Hepatic stellate cell (primary cell): ENCODE measurements at places on chromosomes 16 and 17.
A peak's percentile ranks its signal among the peaks of the same experiment; 100 is the strongest.

- no peak for DNase-seq
These were observed 117.8 kb downstream of the SLC39A11 start for GRCh38 chr17:72974605-72975232.

- DNase-seq = no peak
These were observed 34.9 kb upstream of the CACNG5 start for GRCh38 chr17:66799849-66800537.

- no peak for DNase-seq
These were observed 142.1 kb upstream of the FOXF1 start for GRCh38 chr16:86368261-86368660.

DNA sequence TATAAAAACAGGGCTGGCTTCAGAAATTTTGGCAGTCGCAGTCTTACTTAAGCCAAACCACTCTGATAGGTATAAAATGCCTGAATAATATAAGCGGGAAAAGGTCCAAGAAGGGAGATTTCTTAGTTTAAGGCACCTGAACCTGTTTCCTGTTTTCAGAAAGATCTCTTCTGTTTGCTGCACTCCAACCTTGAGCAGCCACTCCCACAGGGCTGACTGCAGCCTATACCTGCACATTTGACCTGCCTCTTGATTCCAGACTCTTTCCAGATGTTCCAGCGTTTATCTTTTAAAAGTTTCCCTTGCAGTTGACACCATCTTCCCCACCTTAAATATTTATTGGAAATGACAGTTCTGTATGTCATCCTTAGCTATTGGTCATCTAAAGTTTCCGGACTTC, 132.2 kb downstream of the SKAP1 start:
- no peak for DNase-seq

DNA sequence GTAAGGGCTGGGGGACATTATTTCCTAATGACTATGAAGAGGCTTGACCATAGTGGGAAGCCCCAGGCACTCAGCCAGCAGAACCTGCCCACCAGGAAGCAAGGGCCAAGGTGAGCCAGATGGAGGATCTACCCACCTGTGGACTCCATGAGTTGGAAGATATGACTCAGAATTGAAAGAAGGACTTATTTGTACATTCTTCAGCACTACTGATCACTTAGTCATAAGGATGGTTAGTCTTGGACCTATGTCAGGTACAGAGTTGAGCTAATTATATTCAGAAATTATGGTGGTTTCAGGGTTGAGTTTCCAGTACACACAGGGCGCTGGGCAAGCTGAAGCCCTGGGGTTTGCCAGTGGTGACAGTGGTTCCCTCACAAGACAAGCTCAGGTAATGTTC, 24.0 kb upstream of the GRIN2A start:
- no peak for DNase-seq

DNA sequence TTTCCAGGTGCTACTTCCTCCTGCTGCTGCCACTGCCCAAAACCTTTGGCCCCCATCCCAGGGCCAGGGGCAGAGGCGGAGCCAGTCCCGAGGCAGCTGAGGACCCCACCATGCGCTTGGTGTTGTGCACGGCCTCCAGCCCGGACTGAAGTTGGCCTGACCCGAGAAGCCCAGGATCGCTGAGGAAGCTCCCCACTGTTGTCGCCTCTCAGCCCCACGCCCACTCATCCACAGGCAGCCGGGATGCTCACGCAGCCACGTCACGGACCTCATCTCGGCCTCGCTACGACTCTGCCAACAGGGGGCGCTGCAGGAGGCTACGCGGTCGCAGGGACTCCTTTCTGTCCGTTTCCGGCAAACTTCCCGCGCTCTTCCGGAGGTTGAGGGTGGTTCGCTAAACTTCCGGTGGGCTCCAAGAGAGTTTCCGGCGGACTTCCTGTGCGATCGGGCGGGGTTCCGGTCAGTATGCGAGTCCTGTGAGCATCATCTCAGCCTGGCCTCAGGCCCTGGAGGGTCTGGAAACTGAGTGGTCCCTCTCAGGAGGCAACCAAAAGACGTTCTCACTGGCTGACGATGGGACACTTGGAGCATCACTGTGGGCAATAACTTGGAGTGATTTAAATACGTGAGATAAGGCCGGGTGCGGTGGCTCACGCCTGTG, 12.4 kb downstream of the ZG16B start:
- peak; percentile 67 for DNase-seq

DNA sequence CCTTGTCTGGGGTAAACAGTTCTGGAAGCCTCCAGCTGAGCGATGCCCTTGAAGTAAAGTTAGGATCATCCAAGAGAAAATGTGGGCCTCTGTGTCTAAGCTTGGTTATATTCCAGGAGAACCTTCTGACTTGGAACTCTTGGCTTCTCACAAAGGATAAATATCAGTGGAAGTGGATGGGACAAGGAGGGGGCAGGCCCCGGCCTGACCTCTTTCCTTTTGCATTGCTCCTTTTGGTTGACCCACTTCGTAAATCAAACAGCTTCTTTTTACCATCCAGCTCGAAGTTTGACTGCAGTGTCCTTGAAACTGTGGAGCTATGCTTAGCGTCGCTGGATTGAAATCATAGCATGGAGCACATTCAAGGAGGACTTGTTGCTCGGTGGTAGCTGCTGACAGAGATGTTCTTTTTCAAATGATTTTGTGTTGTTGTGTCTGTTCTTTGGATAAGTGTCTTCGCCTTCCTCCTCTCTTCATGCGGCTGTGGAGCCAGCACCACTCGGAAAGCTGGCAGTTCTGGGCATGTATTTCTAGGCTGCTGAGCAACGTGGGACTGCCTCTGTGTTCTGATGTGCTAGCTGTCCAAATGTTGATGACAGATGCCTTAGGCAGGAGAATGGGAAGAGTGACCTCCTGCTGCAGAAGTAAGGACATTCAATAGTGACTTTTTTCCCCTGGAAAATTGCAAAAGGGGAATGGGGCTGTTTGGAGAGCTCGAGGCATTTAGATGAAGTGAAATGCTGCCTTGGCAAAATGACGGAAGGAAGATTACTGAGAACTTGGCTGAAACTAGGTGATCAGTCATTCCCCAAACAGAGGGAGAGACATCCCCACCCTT, 4.5 kb downstream of the MINK1 start:
- DNase-seq = no peak

GRCh38 chr16:85986931-85987749, 88.2 kb downstream of the IRF8 start:
- DNase-seq = no peak

DNA sequence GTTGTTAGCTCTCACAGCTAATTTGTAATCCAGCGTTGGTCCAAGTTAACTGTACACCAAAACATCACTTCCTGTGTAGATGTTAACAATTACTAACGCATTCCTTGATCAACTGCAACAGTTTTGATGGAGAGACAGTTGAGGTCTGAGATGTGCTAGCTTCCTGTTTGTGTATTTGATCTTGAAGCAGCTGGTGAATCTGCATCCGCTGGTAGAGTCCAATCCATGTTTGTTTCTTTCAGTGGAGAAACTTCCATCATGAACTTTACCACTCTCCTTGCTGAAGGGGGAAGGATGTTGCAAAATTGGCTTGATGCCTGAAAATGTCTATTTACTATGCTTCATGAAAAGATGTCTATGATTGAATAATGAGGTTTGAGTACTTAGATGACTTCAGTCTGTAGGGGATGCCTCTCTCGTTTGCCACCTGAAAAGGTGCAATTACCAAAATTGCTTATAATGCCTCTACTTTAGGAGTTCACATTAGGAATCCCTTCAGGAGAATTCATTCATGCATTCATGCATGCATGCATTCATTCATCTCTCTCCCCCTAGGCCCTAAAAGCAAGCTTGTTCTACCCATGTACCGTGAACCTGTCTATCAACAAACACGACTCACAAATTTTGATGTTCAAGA, 39.6 kb upstream of the ZKSCAN2 start:
- no peak for DNase-seq

- DNase-seq = no peak
These were observed 103.8 kb downstream of the C16orf78 start for GRCh38 chr16:49477250-49477895.

GRCh38 chr17:5532581-5532980, 46.2 kb downstream of the MIS12 start:
- no peak for DNase-seq
